RWPE1 (cell line): ENCODE measurements at places on chromosomes 2 and 18.

DNA sequence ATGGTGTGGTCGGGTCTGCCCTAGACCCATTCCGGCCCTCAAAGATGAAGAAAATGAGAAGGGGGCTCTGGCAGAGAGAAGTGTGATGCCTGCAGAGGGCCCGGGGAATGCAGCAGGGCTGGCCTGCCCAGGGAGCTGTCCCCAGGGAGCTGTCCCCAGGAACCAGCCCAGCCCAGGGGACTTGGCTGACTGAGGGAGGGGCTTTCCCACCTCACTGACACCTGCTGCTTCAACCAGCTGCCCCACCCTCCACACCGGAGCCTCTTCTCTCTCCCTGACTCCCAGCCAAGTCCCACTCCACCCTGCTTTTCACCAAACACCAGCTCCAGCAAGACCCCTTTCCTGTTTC, 111.2 kb downstream of the STPG4 start:
- DNase-seq: peak; percentile 19

DNA sequence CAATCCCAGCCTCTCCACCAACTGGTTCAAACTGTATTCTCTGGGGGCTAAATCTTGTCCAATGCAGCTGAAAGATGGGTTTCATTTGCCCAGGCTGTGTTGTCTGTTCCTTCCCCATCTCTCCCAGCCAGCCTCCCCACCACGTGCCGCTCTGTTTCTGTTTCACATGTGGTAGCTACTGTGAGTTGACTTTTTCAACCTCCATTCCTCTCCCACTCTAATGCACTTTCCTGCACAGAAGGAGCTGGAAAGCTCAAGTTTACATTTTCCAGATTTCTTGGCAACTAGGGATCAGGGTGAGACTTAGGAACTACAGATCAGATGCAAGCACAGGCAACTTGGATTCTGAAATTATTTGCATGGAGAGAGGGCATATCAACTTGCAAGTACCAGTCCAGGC, 19.0 kb upstream of the NPAS2 start:
- no peak for DNase-seq

DNA sequence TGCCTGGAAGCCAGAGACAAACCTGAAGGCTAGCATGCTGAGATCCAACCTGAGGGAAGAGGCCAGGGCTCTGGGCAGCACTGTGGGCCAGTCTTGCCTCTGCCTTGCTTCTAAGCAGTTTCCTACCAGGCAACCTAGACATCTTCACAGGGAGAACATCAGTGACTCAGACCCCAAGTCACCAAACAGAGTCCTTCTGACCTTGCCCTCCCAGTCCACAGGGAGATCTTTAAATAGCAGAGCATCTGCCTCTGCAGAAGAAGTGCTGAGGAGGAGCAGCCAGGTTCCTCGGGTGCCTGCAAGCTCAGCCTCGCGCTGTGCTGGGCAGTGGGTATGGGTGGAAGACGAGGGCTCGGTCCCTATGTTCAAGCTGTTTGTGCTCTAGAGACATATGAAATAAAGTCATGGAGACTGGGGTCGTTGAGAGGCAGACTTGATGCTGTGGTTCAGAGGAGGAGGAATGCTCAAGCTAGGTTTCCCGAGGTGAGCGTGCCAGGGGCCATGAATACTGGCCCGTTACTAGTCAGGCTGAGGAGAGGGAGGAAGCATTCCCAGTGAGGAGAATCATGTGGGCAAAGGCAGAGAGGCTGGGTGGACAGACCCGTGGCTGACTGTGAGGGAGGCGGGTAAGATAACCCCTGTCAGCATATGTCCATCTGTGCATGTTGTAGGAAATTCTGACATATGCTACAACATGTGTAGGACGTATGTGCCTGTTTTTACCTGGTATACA, 66.5 kb downstream of the BOLA3 start:
- no peak for DNase-seq

DNA sequence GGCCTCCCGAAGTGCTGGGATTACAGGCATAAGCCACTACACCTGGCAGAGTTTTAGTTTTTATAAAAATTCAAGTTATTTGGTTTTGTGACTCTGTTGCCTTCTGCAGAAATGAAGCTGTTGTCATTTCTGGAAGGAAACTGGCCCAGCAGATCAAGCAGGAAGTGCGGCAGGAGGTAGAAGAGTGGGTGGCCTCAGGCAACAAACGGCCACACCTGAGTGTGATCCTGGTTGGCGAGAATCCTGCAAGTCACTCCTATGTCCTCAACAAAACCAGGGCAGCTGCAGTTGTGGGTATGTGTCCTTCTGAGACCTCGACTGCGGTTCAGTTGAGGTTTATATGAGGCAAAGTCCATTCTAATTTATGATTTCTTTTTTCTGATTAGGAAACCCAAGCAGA, 7.2 kb downstream of the MTHFD2 start:
- DNase-seq: no peak

GRCh38 chr2:101111917-101112771, 39.0 kb downstream of the TBC1D8 start:
- no peak for DNase-seq

DNA sequence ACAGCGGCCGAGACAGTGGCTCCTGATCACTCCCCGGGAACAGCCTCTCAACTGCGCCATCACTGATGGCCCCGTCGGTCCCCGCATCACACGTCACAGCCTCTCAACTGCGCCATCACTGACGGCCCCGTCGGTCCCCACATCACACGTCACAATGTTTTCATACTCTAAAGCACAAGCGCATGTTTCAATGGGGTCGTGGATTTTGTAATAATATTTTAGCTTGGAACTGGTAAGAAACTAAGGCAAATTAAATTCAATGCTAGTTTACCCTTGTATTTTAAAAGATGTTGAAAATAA, 44.2 kb upstream of the CTDP1 start:
- no peak for DNase-seq

GRCh38 chr2:101329026-101329425, 20.5 kb upstream of the RNF149 start:
- DNase-seq: no peak
